ENCODE measurements at places on chromosomes 7 and 10.

DNA sequence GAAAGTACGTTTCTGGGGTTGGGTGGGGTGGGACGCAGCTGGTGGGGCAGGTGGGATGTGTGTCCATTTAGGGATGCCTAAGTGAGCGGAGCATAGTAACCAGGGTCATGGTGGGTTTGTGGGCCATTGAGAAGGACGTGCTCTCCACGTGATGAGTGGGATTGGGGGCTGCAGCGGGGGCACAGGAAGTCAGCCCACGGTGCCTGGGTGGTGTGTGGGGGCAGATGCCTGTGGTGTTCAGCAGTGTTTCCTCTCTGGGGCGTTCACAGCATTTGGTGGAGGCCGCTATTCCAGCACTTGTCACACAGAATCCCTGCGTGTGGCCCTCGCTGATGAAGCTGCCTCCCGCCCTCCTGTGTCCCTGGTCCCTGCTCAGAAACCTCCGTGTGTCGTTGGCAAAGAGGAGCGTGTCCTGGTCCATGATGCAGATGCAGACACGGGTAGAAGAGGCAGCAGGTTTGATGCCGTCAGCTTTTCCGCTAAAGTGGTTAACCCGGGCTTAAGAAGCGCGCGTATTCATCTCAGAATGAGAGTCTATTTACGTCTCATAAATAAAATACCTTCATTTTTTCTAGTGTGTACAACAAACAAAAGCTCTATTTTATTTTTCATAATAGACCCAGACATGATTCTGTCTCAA is 274.2 kb downstream of the ADARB2 start:
- DNase-seq, result no peak

DNA sequence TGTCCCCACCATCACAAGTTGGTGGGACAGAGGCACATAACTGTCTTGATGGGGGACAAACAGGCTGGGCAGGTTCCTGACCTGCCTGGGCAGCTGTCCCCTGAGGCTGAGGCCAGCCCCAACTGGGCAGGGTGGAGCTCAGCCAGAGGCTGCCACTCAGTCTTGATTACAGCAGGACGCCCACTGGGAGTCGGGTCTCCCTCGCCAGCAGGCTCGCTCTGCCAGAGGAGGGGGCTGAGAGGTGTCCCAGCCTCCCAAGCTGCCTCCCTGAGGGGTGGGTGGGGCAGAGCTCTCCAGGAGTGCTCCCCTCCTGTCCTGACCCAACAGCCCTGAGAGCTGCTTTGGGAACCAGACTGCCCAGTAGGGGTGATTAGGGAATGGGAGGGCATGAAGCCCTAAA is 1.8 kb upstream of the CAMK2G start:
- no peak for DNase-seq

- DNase-seq, result no peak
These were observed 14.5 kb downstream of the LOXL4 start for GRCh38 chr10:98253499-98253898.

- DNase-seq, result no peak
These were observed 847 bp downstream of the GARS1 start for GRCh38 chr7:30595436-30596013.

GRCh38 chr10:119090968-119091367 is 10.4 kb upstream of the EIF3A start:
- DNase-seq, result peak; percentile 61

GRCh38 chr10:27724287-27724686 is 21.3 kb downstream of the MKX start:
- no peak for DNase-seq

DNA sequence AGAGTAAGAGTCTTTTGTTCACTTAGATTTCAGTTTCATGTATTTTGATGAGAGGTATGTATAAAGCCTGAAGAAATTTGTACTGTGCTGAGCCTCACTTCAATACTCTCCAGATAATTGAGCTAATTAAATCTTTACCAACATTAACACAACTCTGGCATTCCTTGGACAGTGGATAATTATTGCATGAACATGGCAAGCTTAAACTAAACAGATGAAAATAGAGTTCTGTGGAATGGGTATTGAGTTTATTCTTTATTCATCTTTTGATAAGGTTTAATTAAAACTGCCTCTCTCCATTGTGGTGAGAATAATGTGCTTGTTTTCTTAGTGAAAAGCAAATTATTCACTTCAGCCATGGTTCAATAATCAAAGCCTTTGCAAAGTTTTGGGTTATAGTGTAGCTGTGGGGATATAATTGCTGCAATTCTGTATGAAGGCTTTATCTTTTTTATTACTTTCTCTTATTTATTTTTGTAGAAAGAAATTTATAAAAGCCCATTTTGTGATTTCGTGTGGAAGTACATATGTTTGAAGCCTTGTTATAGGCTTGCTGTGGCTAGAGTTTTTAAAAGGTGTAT is 126.4 kb upstream of the FZD1 start:
- no peak for DNase-seq

DNA sequence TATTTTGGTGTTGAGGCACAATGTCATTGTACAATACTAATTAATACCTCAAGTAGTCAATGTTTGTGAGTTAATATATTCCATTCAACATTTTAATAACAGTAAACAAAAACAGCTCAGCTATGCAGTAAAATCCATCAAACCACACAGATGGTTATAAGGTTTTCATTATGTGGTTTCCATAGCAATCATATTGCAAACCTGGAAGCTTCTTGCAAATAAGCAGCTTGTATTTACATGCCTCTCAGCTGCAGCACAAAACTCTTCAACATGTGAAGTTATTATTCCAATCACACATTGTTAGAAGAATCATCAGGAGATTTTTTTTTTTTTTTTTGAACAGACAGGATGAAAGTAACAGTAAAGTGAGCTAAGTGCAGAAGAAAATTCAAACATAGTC is 170.2 kb downstream of the SKAP2 start:
- no peak for DNase-seq

- DNase-seq, result no peak
These were observed 125.6 kb upstream of the TNRC18 start for GRCh38 chr7:5549096-5549763.

DNA sequence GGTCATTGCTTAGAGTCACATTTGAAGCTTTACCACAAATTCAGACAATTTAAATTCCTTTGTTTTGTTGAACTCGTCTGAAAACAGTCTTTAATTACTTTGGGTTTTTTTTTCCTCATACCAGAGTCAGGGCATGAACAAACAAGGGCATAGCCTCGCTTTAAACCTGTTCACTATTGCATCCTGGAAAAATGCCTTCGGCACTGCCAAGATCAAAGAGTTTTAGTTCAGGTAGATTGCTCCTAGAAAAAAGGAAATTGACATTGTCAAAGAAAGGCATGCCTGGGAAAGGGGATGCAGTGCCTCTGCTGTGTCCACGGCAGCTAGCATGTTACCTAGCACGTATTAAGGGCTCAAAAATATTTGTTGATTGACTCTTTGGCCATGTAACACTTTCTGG is 235.1 kb downstream of the ARHGAP21 start:
- no peak for DNase-seq

GRCh38 chr7:56009695-56010094 is 41.5 kb downstream of the PSPH start:
- peak; percentile 63 for DNase-seq

DNA sequence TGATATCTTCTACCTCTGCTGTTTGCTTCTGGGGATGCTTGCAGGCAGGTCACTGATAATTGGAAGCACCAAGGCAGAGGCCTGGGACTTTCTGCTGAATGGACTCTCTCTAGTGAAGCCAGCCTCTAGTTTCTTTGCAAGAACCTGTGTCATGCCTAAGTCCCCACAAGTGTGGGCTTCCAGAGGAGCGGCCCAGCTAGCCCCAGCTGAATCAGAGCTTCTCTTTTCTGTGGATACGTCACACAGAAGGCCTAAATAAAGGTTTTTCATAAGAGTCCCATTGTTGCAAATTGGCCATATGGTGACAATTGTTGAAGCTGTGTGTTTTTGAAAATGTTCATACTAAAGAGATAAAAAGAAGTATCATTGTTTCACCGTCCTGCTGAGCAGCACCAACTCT is 6.8 kb upstream of the OPALIN start:
- DNase-seq, result no peak

DNA sequence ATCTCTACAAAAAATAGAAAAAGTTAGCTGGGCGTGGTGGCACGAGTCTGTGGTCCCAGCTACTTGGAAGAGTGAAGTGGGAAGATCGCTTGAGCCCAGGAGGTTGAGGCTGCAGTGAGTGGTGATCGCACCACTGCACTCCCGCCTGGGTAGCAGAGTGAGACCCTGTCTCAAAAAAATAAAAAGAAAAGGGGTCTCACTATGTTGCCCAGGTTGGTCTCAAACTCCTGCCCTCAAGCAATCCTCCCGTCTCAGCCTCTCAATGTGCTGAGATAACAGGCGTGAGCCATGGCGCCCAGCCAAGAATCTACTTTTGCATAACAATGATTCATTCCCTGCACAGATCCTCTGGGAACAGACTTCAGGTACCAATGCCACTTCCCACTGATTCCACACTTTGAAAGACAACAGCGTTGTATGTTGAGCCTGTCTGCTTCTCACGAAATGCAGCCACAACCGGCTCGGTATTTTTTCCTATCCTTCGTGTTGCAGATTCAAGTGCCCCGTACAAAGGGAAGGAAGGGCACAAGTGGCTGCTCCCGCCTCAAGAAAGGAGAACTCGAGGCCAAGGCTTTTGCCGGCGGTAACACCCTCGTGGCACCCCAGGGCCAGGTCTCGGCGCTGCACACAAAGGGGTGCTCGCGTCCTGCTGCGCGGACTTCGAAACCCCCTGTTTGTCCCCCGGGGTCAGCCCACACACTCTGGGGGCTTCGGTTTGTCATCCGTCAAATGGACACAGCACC is 745 bp downstream of the DAGLB start:
- peak; percentile 60 for DNase-seq

GRCh38 chr7:157065046-157065445 is 54.6 kb upstream of the MNX1 start:
- DNase-seq, result no peak

DNA sequence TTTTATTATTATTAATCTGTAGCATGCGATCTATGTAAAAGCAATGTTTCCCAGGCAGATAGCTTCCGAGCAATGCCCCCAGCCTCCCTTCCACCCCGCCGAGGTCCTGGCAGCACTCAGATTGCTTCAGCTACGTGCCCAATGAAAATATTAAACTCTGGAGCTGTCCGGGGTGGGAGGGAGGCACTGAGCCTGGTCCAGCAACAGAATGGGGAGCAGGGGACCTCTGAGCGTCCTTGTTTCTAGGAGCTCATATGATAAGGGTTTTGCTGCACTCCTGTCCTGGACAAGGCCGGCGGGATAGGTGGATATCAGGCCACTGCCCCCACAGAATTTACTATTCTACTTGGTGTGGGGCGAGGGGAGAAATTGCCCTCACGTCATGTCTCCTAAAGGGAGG is 44.5 kb upstream of the CDK1 start:
- no peak for DNase-seq

- no peak for DNase-seq
These were observed 395.8 kb downstream of the PLXNA4 start for GRCh38 chr7:132180481-132180880.

DNA sequence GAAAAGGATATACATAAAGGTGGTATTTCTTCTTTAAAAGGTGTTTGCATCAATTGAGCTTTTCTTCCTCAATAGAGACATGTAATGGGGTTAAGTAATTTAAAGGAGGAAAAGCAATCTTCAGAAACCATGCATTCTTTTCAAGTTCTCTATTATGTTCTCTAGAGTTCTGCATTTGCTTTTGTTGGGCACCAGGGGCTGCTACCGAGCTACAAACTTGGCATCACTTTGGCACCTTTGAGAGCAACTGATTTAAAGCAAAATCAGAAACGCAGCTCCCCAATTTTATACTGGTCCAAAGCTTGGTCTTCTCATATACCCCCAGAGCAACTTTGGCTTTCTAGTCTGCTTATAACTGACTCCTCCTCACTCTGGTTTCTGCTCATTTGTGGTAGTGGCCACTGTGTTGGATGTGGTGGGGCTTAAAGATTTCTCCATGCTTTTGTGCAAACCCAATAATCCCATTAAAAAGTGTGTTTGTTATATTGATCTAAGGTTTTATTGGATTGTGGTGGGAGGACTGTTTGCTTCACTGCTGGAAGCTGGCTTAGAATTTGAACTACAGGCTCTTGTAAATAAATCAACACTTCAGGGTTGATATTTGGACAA is 712.1 kb downstream of the PHTF2 start:
- DNase-seq, result no peak

Measured in retinal pigment epithelial cell (primary cell).